ENCODE measurements at places on chromosomes 13 and 19. TPM values are rescaled to one million over a fixed set of nuclear protein-coding genes. Genes with fewer than 3 reads are reported as not detected.

GRCh38 chr13:63737418-63737817 is 2321.8 kb upstream of the PCDH20 start:
- DNase-seq: no peak

ADGRL1 gene
- 55.9 TPM for total RNA-seq

DNA sequence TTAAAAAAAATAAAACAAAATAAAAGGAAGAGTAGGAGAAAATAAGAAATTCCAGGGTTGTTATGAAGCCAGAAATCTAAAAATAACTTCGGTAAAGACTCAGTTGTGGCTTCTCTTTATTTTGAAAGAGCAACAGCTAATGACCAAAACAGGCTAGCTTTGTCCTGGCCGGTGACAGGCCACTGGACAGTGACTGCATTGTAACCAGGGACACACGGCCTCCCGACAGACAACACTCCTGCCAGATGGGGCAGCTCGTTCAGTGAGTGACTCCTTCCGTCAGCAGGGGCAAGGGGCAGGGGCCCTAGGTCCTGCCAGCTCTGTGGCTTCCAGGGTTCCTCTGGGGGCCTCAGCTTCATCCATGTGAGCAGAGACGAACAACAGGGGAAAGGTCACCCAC is 173.4 kb downstream of the KATNAL1 start:
- no peak for DNase-seq

- DNase-seq: no peak
These were observed 2.2 kb upstream of the RAB11B start for GRCh38 chr19:8387688-8388611.

GRCh38 chr13:28336193-28336657 is 158.7 kb downstream of the FLT1 start:
- no peak for DNase-seq

DNA sequence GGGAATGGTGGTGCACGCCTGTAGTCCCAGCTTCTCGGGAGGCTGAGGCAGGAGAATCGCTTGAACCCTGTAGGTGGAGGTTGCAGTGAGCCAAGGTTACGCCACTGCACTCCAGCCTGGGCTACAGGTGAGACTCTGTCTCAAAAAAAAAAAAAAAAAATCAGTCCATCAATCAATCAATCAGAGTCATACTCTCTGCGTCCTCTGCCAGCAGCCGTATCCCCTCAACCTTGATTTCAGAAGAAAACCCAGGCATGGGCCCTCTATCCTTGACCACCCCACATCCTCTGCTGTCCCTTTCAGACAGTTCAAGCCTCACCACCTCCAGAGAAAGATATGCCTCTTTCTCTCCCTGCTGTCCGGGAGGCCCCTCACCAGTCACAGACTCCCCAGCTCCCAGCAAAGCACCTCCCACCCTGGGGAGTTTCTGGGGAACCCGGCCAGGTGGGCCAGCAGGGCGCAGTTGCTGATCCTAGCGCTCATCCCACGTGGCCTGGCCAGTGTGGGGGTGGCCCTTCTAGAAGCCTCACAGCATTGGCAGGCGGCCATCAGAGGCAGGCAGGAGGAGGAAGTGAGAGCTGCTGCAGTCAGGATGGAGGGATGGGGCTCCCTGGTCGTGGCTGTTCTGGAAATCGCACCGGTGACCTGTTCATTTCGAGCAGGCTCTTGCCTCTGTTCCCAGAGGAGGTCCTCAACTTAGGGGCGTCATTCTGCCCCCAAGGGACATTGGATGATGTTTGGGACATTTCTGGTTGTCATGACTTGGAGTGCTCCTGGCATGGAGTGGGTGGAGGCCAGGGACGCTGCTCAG is 10.2 kb upstream of the JSRP1 start:
- DNase-seq: peak; percentile 97

FGF21 gene
- total RNA-seq: not detected

- DNase-seq: no peak
These were observed 16.7 kb upstream of the GALP start for GRCh38 chr19:56159009-56159559.

- DNase-seq: no peak
These were observed 3.9 kb upstream of the MAB21L1 start for GRCh38 chr13:35480346-35480745.

- no peak for DNase-seq
These were observed 39.6 kb upstream of the CYP4F8 start for GRCh38 chr19:15575406-15575805.

TMEM59L gene
- total RNA-seq: 1.1 TPM

DNA sequence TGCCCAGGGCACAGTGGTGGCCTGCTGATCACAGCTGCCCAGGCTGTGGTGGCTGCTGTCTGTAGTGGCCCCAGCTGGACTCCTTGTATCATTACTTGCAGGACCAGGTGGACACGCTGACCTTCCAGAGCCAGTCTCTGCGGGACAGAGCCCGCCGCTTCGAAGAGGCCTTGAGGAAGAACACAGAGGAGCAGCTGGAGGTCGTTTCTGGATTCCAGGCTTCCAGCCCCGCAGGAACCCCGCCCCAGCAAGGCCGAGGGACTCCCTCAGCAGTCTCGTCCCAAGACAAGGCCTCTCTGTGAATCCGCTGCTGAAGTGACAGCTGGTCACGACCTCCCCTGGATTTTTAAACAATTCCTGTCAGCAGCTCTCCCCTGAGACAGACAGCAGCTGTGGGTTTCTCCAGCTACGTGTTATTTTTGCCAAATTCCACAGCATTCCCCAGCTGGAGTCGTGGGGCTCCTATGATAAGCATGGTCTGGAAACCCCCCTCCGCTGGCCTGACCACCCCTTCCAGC is 98.3 kb downstream of the SLC7A1 start:
- DNase-seq: peak; percentile 47

DNA sequence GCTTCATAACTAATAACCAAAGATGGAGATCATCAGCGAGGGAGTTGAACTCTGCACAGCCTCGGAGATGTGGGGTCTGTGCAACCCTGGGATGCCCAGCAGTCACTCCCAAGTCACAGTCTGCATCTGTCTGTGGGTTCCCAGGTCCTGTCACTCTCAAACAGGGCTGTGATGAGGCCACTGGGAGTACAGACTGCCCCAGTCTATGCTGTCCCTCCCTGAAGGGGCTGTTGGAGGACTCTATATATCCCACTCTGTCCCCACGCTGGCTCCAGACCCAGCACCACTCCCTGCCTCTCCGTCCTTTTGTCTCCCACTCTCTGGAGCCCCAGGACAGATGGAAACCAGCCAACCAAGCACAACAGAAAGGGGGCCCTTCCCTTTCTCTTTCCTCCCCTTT is 26.2 kb upstream of the C13orf42 start:
- DNase-seq: no peak

ACP5 gene
- total RNA-seq: 26.8 TPM

LACC1 gene
- total RNA-seq: 11.9 TPM

TBXA2R gene
- total RNA-seq: 0.64 TPM

DNA sequence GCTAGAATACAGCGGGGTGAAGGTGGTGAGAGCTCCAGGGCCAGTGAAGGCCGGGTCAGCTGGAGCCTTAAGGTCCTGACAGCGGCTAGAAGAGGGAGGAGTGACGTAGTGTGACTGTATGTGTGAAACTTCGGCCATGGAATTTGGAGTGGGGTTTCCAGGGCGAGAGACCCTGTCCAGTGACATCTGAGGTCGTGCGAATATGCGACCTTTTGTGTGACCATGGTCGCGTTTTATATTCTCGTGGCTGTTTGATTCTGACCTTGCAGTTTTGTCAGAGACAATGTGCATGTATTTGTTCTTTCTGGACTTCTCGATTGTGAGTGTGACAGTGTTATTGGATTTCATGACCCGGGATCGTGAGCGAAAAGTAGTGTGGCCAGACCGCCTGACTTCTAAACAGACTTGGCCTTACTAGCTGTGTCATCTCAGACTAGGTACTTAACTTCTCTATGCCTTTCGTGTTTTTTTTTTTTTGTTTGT is 405 bp upstream of the ZNF569 start:
- no peak for DNase-seq

DNA sequence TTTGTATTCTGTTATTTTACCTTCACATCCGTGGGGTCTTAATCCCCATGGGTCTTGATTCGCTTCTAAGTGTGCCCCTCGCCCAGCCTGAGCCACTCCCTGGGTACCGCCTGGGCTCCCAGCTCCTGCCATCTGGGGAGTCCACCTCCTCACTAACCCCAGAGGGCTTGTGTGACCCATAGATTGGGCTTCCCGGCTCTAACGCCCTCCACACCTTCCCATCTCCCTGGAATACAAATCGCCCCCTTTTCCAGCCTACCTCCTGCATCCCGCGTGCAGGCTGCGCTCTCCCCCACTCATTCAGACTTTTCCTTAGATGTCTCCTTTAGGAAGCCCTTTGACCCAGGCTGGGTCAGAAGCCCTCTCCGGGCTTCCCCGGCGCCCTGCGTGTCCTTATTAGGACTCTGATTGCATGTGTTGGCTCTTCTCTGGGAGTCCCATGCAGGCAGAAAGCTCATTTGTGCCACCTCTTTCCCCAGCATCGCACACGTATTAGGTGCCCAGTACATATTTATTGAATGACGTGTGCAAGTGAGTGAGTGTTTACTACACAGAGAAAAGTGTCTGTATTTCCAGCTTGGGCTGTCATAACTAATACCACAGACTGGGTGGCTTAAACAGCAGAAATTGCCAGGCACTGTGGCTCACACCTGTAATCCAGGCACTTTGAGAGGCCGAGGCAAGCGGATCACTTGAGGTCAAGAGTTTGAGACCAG is 757 bp downstream of the CCDC124 start:
- no peak for DNase-seq

DNA sequence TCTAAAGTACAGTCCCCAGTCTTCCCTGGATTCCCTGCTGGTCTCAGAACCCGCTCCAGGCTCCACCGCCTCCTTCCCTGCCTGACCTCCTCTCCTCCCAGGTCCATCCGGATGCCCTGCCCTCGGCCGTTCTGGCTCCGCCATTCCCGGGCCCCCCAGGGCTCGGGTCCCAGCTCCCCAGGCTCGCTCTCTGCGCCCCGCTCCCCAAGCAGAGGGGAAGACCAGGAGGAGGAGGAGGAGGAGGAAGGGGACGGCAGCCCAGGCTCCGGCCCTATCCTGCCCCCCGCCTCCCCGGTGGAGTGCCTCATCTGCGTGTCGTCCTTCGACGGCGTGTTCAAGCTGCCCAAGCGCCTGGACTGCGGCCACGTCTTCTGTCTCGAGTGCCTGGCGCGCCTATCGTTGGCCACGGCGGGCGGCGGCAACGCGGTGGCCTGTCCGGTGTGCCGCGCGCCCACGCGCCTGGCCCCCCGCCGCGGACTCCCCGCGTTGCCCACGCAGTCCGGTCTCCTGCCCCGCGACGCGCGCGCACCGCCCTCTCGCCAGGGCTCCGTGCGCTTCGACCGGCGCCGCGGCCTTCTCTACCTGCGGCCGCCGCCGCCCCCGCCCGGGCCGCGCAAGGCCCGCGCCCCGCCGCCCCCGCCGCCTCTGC is 647 bp downstream of the RNF225 start:
- DNase-seq: no peak

DNA sequence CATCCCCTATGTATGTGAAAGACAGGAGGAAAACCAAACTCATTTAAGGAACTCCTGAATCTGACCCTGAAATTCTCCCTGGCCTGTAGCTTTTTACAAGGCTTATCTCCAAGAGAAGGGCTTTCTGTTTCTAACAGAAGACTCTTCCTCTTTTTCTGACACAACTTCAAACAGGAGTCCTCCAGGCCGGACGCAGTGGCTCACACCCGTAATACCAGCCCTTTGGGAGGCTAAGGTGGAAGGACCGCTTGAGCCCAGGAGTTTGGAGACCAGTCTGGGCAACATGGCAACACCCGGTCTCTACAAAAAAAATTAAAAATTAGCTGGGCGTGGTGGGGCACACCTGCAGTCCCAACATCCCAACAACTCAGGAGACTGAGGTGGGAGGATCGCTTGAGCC is 41.9 kb downstream of the CARS2 start:
- no peak for DNase-seq

GRCh38 chr13:99250982-99251825 is 7.0 kb downstream of the GPR18 start:
- no peak for DNase-seq

GRCh38 chr13:61414686-61415057 is 977 bp downstream of the PCDH20 start:
- DNase-seq: no peak

ZNF208 gene
- total RNA-seq: 0.61 TPM

GRCh38 chr19:19568802-19569756 is 31.0 kb downstream of the CILP2 start:
- no peak for DNase-seq

DNA sequence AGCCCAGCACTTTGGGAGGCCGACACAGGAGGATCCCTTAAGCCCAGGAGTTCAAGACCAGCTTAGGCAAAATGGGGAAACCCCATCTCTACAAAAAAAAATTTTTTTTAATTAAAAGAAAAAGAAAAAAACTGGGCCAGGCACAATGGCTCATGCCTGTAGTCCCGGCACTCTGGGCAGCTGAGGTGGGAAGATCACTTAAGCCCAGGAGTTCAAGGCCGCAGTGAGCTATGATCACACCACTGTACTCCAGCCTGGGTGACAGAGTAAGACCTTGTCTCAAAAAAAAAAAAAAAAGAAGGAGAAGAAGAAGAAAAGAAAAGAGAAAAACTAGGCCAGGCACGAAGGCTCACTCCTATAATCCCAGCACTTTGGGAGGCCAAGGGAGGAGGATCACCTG is 4.3 kb downstream of the ELL start:
- no peak for DNase-seq

DNA sequence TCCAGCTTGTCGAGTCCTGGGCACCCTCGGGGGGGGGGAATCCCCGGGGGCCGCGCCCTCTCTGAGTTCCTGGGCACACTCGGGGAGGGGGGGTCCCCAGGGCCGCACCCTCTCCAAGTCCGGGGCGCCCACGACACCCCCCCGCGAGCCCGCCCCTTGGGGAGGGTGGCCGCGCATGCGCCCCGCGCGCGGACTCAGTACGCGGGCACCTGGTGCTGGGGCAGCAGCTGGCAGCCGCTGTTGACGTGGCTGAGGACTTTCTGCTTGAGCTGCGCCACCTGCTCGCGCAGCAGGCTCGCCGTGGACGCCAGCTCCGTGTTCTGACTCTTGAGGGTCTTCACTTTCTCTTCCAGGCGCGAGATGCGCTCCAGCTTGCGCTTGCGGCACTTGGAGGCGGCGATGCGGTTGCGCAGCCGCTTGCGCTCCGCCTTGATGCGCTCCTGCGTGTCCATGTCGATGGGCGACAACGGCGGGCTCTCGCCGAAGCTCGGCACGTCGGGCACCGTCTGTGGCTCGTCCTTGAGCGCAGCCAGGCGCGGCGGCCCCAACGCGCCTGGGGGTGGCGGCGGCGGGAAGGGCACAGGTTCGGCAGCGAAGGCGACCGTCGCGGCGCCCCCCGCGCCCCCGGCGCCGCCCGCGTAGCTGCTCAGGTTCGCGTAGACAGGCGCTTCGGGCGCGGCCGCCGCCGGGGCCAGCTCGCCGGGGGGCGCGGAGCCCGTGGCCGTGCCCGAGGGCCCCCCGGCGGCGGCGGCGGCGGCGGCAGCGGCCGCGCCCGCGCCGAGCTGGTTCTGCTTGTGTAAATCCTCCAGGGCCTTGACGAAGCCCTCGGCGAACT is 958 bp downstream of the JUND start:
- peak; percentile 84 for DNase-seq

GRCh38 chr13:98260357-98261164 is 83.5 kb upstream of the RNF113B start:
- no peak for DNase-seq

DNA sequence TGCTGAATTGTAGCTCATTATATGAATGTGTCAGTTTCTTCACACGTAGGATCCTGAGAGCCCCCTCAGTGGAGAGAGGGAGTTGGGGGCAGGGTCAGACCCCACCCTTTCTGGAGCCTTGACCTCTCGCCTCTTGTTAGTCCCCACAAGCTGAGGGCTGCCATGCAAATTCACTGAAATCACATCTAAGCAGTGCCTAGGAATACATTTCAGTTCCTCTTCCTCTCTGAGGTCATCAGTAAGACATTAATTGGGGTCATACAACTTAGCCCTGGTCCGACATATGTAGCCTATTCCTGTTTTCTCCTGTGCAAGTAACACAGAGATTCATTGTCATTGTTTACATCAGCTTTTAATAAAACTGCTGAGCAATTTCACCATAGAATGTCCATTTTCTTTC is 30.0 kb downstream of the MYO9B start:
- no peak for DNase-seq
